Stimulated activated CD8-positive, alpha-beta memory T cell treated with anti-CD3 and anti-CD28 coated beads, Interleukin-4, amount 100 ng/mL, for 4 hours (primary cell): ENCODE measurements at places on chromosomes 2 and 18.
A peak's percentile ranks its signal among the peaks of the same experiment; 100 is the strongest.

DNA sequence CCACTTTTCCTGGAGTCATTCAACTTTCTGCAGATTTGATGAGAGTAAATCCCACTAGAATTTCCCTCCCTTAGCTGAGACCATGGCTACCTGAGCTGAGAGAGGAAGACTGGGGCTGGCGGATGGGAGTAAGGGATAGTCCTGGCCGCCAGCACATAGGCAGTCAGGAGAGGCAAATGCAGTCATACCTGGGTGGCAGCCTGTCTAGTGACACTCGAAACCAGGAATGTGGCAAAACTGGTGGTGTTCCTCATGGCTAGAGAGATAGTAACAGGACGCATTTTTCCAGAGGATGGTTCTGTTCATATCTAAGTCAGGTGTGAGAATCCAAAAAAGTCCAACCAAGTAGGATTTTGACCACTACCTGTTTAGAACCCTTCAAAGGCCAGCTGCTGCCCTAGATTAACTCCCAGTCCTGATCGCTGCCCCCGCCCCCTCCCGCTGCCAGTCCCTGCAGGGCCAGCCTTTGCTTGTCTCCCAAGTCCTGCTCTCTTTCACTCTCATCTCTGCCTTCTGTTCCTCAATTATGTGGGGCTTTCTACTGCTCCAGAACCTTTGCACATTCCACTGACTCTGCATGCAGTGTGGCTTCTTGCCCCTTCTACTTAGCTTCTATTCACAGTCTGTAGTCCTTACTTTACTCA is 17.4 kb upstream of the SCG2 start:
- no peak for DNase-seq

GRCh38 chr2:188399159-188399558 is 107.5 kb downstream of the GULP1 start:
- no peak for DNase-seq

DNA sequence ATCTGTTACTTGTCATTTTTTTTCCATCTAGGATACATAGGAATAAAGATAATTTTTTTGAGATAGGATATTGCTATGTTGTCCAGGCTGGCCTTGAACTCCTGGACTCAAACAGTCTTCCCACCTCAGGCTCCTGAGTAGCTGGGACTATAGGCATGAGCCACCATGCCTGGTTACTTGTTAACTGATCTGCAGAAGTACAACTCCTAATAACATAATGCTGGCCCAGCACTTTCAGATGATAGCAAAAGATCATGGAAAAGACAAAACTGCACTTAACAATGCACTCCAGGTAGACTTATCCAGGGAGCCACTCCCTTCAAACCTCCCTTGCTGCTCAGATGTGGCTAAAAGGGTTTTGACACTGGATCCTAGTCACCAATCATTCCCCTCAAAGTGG is 11.4 kb upstream of the CTDP1 start:
- no peak for DNase-seq

- DNase-seq, result no peak
Observed at GRCh38 chr2:95278051-95278471, 3.8 kb downstream of the PROM2 start.

DNA sequence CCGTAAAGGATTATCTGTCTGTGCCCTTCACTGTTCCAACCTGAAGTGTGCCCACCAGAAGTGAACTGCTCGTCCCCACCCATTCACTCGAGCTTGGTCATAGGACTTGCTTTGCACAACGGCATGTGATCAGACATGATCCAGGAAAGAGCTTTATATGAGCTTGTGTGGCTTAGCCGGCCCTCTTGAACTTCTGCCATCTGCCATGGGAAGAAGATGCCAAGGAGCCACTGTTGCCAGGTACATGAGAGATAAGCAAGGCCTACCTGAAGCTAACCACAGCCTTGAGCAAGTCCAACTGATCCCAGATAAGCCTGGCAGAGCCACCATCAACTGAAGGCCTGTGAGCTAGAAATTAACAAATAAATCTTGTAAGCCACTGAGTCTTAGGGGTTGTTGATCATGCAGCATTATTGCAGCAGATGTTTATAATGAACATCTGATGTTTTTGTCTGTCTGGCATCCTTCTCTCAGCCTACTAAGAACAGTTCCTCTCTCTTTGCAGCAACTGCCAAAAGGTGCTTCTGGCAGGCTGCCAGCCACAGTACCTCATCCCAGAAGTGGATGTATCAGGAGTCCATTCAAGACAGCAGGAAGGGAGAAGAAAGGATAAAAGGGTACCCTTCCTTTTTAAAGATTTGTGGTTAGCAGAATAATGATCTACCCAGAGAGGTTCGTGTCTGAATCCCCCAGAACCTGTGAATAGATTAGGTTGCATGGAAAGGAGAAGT is 16.8 kb downstream of the DBI start:
- DNase-seq, result no peak

GRCh38 chr18:41599466-41599865 is 355.6 kb upstream of the PIK3C3 start:
- no peak for DNase-seq

DNA sequence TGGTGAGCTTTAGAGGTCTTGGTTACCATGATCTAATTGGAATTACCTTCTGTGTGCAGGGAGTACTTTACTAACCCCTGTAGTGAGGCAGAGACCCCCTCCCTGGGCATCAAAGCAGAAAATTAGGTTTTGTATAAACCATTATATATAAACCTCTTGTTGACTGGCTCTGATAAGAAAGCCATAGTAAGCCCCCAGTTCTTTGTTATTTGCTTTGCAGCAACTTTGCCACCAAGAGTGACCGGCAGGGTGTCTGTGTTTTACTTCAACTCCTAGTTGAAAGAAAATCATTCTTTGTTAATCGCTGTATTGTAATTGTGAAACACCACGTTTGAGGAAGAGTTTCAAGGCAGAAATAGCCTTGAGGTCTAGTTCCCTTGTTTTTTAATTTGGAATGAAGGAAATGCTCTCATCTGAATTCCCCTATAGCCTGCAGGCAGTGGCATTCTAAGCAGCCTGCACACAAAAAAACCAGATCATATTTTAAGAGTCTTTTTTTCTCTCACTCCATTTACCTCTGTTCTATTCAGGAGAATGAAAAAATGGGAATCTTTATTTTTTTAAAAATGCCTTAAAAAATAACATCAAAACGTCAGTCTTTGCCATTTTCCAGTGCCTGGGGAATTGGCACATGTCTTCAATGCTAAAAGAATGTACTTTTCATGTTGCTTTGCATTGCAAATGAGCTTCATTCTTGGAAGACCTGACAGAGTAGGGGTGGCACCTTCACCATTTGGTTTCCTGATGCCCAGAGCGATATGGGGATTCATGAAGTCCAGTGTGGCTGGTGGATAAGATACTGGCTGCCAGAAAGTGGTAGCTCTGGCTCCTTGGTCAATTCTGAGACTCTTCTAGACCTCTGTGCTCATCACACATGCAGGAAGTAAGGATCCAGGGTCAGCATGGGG is 338.1 kb downstream of the SLC4A3 start:
- no peak for DNase-seq

- no peak for DNase-seq
Observed at GRCh38 chr2:183164650-183165015, 40.4 kb downstream of the NUP35 start.

- DNase-seq, result no peak
Observed at GRCh38 chr2:7417845-7418742, 500.9 kb downstream of the RNF144A start.

- no peak for DNase-seq
Observed at GRCh38 chr2:168149150-168149974, 98.0 kb downstream of the STK39 start.

- DNase-seq, result no peak
Observed at GRCh38 chr18:45416168-45416567, 199.1 kb upstream of the SLC14A2 start.

DNA sequence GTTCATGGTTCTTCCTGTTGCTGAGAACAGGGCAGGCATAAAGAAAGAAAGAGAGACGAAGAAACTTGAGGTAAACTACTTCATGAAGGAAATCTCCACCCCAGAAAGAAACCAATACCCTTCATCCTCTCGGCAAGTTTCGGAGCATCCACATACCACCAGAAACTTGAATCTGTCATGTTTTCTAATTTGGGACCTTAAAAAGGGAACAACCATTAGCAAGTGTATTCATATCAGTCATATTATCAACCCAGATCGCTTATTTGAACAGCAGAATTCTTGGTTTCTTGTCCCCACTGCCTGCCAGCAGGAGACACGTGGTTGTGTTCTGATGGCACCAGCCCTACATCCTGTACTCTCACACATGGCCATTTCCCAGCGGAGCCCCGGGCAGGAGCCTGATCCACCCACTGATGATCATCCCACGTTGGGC is 53.2 kb upstream of the FZD7 start:
- no peak for DNase-seq

- no peak for DNase-seq
Observed at GRCh38 chr2:225120186-225120585, 77.9 kb upstream of the DOCK10 start.

- DNase-seq, result no peak
Observed at GRCh38 chr18:31723990-31724711, 36.5 kb downstream of the SLC25A52 start.

GRCh38 chr2:182381225-182381624 is 45.6 kb downstream of the PDE1A start:
- DNase-seq, result no peak

GRCh38 chr2:172967036-172967982 is 108.3 kb upstream of the MAP3K20 start:
- DNase-seq, result no peak

- no peak for DNase-seq
Observed at GRCh38 chr2:148702475-148702874, 57.9 kb downstream of the EPC2 start.

- peak; percentile 29 for DNase-seq
Observed at GRCh38 chr2:20411361-20411894, 35.4 kb upstream of the RHOB start.

DNA sequence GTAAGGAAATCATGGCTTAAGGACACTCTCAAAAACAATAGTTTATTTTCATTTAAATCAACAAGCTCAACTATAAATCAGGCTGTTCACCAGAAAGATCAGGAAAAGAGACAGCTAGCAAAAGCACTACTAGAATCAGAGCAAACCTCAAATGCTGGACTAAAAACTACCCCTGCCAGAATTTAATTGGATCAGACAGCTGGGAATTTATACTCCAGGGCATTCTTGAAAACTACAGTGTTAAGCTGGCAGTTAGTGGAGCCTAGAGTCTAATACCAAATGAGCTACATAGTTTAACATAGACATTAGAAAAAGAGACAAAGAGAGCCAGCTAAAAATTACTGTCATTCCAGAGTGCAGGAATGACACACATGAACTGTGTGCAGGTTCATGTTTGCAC is 1016.4 kb upstream of the CRIM1 start:
- no peak for DNase-seq

GRCh38 chr18:834082-834720 is 22.2 kb upstream of the YES1 start:
- no peak for DNase-seq

GRCh38 chr18:27558388-27559155 is 373.5 kb upstream of the CHST9 start:
- DNase-seq, result no peak

DNA sequence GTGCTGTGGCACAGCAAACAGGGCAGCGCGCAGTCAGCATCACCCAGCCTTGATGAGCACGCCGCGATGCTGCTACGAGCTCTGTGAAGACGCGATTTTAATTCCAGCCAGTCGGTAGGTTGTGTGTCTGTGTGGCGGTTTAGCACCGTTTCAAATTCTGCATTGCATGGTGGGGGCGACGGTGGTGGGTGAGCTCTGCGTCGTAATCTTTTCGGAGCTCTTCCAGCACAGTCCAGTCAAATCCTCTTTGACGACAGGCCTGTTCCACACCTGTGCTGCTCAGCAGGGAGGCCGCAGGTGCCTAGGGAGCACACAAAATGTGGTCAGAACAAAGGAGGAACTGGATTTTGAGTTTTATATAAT is 8.6 kb downstream of the ALLC start:
- DNase-seq, result no peak

DNA sequence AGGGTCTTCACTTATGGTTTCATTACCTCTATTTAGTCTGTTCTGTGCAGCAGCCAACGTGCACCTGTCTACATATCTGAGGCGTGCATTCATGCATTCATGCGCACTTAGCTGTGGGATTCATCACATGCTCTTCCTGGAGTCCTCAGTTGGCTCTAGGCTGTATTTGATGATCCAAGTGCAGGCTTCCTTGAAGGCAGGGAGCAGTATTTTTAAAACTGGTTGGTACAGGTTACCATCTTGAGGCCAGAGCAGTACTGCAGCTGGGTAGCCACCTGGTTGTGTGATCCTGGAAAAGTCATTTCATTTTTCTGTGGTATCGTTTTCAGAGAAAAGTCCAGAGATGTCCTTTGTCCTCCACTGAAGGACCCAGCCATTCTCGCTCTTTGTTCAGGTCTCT is 109.8 kb downstream of the EN1 start:
- no peak for DNase-seq

GRCh38 chr18:6109743-6110142 is 214.4 kb upstream of the TMEM200C start:
- no peak for DNase-seq

DNA sequence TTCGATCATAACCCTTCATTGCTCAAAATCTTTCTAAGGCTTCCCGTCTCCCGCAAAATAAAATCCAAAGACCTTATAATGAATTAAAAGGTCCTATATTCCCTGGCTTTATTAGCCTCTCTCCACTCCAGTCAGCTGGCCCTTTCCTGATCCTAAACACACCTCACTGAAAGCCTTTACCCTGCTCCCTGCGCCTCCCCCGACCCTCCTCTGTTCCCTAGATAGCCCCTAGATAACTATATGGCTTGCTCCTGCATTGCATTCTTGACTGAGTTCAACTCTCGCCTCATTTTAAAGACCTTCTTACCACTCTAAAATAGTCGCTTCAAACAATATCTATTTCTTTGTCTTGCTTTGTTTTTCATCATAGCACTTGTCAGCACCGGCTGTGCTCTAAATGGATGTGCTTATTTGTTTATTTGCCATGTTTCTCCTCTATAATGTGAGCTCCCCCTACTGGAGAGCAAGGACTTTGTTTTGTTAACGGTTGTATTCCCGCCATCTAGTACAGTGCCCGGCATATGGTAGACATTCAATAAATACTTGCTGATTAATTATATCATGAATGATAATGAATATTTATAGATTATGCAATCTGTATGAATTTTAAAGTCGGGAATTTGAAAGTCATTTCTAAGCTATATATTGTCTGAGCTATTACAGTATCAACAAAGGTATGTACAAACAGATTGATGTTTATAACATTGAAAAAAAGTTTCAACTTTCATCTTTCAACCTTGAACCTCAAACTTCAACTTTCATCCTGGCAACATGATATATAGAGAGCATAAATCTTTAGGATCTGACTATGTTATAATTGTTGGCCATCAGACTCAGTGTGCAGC is 32.4 kb upstream of the VIT start:
- DNase-seq, result no peak
